ENCODE measurements at places on chromosomes 11 and 22. TPM values are rescaled to one million over a fixed set of nuclear protein-coding genes. Genes with fewer than 3 reads are reported as not detected.
A peak's percentile ranks its signal among the peaks of the same experiment; 100 is the strongest.

- DNase-seq = no peak
These were observed 149.1 kb downstream of the SBF2 start for GRCh38 chr11:10144954-10145353.

- DNase-seq = peak; percentile 12
These were observed 22.5 kb downstream of the LRRC32 start for GRCh38 chr11:76648061-76648460.

PDGFD gene
- 1.9 TPM for total RNA-seq

RAG2 gene
- total RNA-seq = not detected

Data from Peyer's patch (tissue), 4 donors.